T-helper 2 cell (primary cell): ENCODE measurements at places on chromosomes 6 and 20.

GRCh38 chr20:853406-853996 lies 20.0 kb downstream of the FAM110A start:
- no peak for DNase-seq

DNA sequence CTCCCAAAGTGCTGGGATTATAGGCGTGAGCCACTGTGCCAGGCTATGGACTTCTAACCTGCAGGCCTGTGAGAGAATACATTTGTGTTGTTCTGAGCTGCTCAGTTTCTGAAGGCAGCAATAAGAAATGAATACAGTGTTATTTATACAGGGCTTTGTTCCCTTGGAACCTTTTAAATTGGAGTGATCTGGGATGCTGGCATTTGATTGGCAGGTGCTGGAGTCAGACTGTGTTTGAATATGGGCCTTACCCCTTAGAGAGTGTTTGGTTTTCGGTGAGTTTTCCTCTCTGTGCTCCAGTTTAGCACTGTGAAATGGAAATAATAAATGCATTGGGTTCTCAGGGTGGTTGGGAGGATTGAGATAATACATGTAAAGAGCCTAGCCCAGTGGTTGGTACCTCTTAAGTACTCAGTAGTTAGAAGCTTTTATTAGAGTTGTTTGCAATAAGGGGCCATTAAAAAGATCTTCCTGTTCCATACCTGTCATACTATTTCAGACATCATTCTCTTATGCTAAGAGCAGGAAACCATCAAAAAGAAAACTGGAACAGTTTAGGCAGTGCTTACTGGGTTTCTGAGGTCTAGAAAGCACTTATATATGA lies 22.1 kb downstream of the BMP6 start:
- DNase-seq, result no peak

DNA sequence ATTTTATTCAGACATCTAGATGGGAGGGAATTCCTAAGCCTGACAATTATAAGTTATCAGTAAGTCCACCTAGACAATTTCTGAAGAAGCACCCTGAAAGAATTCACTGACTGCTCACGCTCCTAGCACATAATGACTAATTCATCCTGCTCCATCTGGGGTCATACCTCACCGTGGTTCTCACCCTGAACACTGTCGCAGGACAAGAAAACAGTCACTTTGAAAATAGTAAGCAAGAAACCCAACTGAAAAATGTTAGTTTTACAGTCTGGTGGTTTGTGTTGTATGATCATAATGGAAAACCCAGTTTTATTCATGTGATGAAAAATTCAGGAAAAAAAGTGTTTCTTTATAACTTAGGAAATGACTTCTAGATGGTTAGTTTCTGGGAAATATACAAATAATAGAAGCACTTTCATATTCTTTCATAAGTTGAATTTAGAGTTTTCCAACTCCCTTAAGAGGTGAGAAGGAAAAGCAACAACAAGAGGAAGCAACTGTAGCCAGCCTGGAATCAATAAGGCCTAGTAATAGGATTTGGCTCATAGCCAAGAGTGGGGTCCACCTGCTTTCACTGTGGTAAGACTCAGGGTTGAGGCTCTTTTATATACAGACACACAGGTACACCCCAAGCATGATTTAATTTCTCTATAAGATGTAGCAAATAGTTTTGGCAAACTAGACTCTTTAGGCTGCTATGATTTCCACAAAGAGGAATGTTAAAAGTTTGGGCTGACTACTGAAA lies 94.1 kb downstream of the HIVEP2 start:
- DNase-seq, result no peak

GRCh38 chr20:3563548-3564177 lies 92.8 kb downstream of the ATRN start:
- DNase-seq, result peak; percentile 10

DNA sequence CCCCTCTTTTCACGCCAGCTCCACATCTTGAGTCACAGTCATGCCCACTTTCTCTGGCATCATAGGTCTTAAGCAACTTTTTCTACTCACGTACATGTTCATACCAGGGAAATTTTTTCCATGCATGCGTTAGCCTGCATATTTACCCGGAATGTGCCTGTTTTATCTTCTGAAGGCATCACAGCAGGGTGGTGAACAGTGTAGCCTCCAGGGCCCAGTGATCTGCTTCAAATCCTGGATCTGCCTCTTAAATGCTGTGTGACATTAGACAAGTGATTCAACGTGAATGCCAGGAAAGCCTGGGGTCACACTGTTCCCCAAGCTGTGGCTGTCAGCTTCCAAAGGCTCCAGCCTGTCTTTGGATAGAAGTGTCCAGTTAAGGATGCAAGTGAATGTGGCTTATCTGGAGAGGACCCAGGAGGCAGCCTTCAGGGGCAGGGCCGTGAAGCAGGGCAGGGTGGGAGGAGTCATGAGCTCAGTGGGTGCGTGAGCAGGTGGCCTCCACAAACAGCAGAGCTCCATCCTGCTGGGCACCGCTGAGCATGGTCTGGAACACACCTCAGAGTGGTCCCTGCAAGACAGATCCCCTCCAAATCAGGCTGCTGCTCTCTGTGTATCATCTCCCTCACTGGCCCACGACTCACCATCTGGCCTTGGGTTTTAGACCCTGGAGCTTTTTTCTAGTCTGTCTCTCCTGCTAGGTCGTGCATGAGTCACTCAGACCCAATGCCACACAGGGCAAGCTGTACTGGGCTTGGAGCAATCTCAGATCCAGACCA lies 30.4 kb upstream of the CD93 start:
- no peak for DNase-seq

DNA sequence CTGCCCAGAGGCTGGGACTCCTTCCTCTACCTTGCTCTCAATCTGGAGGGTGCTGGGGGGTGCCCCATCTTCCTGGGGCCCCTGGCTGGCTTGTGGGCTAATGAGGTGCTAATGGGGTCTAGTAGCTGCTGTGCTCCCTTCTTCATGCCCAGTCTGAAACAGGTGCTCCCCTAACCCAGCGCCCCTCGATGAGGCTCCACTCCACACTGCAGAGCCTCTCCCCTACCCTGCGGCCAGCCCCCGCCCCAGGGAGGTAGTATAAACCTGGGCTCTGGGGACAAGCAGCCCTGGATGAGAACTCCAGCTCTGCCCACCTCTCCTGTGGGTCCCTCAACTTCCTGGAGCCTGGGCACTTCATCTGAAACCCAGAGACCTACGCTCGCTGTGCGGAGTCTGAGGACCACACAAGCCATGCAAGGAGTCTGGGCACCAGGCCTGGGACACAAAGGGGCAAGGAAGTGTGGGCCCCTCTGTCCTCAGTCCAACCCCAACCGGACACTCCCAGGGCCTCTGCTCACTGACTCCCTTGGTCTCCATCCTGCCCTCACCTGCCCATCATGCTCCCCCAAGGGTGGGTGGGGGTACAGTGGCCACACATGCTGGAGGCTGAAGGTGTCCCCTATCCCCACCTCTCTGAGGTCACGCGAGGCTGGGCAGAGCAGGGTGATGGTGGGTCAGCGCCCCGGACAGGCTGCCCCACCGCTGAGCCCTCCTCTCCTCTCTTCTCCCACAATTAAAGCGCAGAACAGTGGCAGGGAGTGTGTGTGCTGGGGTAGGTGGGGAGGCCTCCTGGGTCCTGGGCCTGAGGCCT lies 6.1 kb downstream of the RPL10A start:
- DNase-seq, result no peak

DNA sequence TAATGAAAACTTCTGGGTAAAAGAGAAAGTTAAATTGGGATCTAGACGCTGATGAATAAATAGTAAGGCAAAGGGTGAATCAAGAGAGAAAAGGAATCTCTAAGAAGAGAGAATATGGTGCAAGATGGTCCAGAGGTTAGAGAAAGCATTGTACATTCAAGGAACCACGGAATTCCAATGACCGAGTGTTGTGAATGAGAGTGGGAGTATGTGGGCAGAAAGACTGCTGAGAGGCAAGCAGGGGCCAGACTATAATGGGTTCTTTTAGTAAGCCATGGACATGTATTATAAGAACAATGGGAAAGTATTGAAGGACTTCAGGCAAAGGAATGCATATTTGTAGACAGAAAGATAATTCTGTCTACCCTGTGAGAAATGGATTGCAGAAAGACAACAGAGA lies 45.2 kb downstream of the SPTLC3 start:
- no peak for DNase-seq

GRCh38 chr20:61387954-61388348 lies 135.9 kb downstream of the CDH4 start:
- DNase-seq, result no peak

DNA sequence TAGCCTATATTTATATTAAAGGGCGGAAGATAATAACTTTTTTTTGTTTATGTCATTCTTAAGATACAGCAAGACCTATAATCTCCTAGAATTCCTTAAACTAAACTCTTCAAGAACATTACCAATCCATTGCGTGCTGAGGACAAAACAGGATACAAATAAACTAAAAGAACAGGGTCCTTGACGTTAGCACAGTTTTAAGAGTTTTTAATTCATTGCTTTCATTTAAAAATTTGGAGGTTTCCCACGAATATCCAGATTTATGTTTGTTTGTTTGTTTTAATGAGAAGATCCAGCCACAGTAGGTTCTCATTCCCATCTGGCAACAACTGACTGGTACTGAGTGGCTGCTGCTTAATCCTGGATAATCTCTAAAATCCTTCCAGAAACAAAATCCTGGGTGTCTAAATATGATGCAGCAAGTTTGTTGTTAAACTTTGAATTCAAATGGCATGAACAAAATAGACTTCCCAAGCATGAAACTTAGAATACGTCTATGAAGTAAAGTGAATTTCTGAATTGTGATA lies 153.7 kb downstream of the HACE1 start:
- no peak for DNase-seq

- DNase-seq, result no peak
These were observed 72.6 kb downstream of the PHIP start for GRCh38 chr6:79005497-79005896.

DNA sequence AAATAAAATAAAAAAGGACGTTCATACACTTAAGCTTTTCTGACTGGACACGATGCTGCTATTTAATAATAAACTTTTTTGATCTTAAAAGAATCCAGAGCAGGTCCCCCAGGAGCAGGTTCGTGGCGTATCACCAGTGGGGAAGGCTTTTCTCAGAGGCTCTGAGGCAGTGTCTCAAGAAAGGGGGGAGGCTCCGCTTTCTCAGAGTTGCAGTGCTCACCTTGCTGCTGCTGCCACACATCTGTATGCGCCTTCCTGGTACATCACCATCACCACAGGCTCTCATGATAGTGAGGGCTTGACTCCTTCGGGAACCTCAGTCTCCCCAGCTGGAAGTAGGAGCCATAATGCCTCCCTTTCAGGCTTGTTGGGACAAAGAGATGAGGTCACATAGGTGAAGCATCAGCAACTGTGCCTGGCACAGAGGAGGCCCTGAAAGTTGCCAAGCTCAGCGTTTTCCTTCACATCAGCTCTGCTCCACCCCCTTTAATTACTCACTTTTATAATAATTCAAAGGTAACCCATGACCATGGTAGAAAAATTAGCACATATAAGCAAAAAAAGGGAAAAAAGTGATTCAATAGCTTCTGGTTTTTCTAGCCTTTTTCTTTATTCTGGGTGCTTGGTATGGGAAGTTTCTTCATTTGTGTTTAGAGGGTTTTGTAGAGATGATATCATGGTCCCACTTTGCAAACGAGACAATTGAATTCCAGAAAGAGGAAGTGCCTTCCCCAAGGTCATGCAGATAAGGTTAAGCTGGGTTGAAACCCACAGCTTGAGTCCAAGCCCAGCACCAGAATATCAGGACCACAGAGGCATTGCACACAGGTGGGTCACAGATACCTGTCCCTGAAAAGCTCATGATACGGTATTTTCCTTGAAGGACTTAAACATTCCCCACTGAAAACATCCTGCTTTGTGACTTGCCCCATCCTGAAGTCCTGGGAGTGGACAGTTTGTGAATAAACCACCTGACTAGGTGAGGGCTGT lies 24.5 kb downstream of the SRSF3 start:
- no peak for DNase-seq

- DNase-seq, result no peak
These were observed 96.8 kb upstream of the THEMIS start for GRCh38 chr6:127997496-127998164.

DNA sequence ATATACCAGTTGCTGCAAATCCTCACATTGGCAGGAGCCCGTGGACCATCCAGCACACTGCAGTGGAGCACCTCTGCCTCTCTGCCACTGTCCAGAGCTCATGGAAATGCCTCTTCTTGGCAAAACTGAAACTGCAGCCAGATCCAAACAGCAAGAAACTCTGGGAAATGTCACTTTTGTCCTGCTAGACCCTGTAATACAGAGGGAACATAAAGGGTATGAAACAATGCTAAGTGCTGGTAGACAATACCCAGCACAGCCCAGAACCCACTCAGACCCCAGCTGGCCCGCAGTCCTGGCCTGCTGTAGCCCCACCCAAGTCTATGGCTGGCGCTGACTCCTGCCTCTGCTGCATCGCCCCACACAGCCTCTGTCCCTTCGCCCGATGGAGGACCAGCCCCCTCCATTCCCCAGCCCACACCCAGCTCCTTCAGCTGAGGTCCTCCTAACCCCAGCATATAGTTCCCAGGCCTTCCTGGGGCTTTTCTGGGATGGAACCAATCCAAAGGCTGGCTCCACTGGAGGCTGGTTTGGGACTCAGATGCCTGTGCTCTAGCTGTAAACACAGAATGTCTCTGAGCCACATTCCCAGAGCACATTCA lies 242.5 kb downstream of the LRFN2 start:
- no peak for DNase-seq

DNA sequence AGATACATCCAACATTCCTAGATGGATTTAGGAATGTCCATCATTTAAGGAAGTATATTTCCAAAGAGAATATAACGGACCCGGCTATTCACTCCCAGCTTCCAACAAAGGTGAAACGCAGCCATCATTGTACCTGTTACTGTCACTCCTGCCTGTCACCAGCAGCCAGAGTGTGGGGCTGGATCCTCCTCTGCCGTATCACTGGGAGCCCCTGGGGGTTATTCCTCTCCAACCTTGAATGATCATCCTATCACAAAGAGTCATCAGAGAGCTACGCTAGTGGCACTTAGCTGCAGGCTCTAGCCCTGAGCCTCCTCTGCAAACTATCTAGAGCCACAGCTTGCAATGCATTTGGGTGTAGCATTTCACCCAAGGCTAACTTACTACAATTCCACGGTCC lies 73.6 kb upstream of the NHSL1 start:
- DNase-seq, result no peak
